Activated CD4-positive, alpha-beta T cell treated with anti-CD3 and anti-CD28 coated beads, Interleukin-2, amount 10 ng/mL, durations not matched to agents 24 days and 14 days (primary cell): ENCODE measurements at places on chromosomes 11 and 22. TPM values are rescaled to one million over a fixed set of nuclear protein-coding genes. Genes with fewer than 3 reads are reported as not detected.

DNA sequence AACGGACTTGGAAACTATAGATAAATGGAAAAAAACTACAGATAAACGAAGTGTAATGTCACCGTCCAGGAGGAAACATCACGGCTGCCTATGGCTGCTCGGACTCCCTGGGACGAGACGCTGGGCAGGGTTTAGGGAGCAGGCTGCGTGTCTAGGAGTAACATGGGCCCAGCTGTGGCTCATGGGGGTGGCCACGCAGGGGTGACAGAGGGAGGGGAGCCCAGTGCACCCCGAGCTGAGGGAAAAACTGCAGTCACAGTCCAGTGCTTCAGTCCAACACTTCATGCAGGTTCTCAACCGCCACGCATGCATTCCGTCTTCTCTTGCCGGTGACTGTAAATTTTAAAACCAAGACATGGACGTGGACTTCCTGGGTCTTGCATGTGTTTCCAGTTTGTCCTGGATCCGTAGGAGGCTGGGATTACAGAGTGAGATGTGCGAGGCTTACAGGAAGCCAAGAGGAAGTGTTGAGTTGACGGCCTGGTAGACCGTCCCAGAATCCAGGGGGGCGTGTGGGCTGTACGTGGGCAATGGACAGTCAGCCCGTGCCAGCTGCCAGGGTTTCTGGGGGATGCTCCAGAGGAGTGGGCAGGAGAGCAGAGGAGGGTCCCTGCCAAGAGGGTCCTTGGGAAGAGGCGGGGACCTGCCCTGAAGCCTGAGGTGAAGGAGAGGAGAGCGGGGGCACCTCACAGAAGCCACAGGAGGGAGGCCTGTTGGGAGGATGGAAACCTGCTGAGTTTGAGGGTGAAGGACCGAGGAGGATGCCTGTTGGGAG lies 691.4 kb downstream of the BRD1 start:
- no peak for DNase-seq

- DNase-seq = no peak
Measured at GRCh38 chr11:64714666-64715065, 8.3 kb downstream of the NRXN2 start.

- no peak for DNase-seq
Measured at GRCh38 chr11:106917973-106918372, 100.3 kb downstream of the GUCY1A2 start.

DNA sequence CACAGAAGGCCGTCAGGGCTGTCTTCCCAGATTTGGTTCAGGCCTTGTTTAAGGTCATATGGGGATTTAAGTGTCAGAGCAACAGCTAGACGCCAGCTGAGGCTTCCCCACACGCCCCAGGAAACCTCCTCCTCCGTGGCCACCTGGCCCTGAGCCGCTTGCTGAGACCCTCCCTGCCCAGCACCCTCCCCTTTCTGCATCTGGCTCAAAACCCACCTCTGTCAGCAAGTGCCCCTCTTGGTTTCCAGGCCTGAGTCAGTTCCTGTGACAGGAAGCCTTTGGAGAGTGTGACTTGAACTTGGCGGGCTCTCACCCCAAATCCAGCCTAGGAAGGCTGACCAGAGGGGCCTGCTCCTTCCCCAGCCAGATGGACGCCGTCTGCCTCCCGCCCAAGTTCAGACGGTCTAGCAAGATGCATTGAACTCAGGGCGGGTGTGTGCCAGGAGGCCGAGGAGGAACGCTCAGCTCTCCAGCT lies 561 bp downstream of the FXYD2 start:
- no peak for DNase-seq

DNA sequence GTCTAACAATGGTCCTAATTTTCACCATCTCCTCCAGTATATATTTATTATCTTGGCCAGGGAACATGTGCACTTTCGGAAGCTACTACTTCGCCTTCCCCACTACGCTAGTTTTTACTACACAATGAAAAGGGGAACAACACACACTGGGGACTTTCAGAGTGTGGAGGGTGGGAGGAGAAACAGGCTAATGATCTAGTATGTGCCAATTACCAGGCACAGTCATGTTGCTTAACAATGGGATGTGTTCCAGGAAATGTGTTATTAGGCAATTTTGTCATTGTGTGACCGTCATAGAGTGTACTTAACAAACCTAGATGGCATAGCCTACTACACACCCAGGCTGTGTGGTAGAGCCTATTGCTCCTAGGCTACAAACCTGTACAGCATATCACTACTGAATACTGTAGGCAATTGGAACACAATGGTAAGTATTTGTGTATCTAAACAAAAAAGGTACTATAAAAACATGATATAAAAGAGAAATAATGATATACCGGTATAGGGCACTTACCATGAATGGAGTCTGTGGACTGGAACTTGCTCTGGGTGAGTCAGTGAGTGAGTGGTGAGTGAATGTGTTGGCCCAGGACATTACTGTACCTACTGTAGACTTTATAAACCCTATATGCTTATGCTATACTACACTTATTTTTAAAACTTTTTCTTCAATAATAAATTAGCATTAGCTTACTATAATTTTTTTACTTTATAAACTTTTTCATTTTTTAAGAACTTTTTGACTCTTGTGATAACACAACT lies 20.1 kb upstream of the CUL5 start:
- DNase-seq = no peak

GRCh38 chr11:61406991-61407728 lies 14.8 kb downstream of the TMEM216 start:
- no peak for DNase-seq

GRCh38 chr11:117202386-117203068 lies 3.4 kb downstream of the TAGLN start:
- no peak for DNase-seq

GRCh38 chr11:121341609-121342008 lies 49.0 kb downstream of the SC5D start:
- DNase-seq = peak; percentile 70

DNA sequence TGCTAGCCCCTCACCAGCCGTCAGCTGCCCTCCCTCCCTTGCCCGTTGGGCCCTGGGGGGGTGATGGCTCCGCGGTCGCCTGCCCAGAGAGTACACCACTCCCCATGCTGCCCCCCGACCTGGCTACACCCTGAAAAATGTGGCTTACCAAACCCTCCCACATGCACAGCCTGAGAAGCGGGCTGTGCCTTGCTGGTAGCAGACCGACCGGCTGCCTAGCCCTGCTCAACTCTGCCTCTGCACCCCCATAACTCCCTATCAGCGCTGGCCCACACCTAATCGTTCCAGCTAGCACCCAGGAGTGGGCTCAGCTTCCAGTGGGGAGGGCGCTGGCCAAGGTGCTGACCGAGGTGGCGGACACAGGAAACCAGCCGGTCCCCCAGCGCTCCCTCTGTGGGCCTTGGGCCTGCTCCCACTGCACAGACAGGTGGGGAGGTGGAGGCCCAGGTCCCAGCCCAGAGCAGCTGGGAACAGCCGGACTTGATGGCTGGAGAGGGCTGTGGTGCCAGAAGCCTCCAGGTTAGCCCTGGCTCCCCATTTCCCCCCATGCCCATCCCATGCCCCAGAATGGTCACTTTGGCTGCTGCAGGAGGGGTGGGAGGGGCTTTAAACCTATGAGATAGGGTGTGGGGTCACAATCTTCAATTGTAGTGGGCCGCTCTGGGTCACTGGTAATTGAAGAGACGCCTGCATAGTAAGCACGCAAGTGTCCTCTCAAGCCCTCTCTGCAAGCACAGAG lies 32.1 kb upstream of the PRODH start:
- peak; percentile 65 for DNase-seq

GRCh38 chr11:134267966-134268365 lies 8.2 kb upstream of the GLB1L3 start:
- no peak for DNase-seq

- DNase-seq = peak; percentile 62
Measured at GRCh38 chr22:42863349-42863961, 6.4 kb upstream of the ARFGAP3 start.

DNA sequence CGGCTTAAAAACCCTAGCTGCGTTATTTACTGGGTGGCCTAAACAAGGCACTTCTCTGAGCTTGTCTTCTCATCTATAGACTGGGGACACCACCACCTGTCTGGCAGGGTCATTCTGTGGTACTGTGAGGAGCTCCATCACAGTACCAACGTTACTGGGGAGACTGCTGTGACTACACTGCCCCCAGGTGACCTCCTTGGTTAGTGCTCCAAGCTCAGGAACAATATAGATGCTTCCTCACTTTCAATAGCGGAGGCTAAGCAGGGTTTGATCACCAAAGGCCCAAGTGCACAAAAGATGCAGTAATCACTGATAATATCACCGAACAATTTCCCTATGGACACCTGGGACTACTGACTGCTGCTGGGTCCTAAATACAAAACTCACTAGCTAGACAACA lies 18.8 kb downstream of the PRPF19 start:
- DNase-seq = peak; percentile 82

DNA sequence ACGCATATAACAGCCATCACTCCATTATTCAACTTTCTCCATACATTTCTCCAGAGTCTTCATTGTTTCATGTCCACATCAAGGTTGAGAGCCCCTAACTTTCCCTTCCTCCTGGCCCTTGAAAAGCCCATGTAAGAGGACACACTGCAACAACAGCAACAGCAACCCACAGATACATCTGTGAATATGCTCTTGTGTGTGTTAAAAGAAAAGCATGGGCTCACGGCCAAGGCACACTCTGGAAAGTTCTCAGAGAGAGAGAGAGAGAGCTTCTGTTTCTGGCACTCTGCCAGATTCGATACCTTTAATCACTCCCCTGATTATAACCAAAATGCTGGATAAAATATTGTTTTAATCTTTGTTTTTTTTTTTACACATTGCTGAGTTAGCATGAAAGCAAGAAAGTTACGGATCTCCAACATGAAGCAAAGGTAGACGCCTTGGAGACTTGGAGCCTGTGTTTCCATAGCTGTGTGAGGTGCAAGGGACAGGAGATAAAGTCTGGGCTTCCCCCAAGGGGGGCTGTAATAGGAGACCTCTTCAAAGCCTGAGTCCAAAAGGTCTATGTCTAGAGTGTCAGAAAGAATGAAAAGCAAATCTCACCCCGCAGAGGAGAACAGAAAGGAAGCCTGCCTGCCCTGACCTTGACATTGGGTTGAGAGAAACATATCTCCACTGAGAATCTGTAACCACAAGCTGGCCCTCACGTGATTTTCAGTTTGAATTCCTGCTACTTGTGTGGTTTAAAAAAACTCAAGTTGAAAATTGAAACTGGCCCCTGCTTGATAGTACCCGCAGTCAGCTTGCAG lies 33.7 kb upstream of the MPPED1 start:
- peak; percentile 61 for DNase-seq

- no peak for DNase-seq
Measured at GRCh38 chr11:45260071-45260470, 26.1 kb downstream of the SYT13 start.

DNA sequence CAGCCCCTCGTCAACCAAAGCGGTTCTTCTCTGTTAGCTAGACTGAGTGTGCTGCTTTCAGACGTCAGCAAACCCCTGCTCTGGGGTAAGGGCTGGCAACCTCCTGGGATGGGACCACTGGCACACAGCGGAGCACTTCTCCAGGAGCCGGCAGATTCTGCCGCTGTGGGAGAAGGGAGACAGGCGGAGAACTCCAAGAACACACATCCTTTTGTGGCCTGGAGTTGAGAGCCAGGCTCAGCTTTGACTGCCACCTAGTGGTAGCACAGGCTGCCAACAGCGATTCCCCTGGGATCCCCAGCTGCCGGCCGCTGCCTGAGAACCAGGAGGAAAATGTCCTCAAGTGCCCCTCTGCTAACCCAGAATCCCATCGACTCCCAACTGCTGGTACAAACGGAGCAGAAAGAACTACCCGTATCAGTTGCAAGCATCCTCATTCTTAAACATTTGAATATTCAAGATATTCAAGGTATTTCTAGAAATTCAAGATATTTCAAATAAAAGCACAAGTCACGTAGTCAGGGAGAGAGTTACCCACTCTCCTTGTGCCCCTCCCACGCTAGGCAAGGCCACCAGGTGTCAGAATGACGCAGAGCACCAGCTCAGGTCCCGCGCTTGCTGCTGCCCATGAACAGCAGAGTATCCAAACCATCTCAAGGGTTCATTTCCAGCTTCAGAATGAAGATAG lies 4.9 kb downstream of the LTO1 start:
- DNase-seq = peak; percentile 88

DNA sequence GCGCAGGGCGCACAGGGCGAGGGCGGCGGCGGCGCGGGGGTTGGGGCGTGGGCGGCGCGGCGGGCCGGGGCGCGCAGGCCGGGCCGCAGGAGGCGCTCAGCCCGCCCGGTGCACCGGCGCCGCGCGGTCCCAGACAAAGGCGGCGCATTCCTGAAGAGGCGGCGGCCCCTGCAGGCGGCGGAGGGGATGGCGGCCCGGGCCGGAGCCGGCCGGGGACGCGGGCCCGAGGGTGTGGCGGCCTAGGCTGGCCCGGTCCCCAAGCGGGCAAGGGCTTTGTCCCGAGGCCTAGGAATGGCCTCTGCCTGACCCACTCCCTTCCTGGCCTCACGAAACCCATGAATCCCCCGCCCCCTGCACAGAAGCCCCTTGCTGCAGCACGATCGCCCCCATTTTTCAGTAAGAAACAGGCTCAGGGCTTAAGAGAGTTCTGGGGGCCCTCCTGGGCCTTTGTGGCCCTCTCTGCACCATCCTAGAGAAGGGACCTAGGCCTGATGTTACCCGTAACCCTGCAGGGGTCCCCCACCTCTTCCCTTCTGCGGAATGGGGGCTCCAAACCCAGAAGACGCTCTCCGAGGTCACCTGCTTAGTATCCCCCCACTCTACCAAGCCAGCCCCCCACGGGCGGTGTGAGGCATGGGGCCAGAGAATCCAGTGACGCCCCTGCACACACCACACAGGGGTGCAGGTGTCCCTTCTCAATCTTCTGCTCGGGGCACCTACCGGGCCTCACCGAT lies at the start of gene RTN4R:
Gene RTN4R (minus strand): TSS at position 40 of the 734 bp plus-strand sequence. CDS start 226 bp downstream, outside the sequence.
- peak; percentile 90 for DNase-seq

- DNase-seq = peak; percentile 72
Measured at GRCh38 chr11:36672815-36673450, 74.9 kb upstream of the RAG2 start.

DNA sequence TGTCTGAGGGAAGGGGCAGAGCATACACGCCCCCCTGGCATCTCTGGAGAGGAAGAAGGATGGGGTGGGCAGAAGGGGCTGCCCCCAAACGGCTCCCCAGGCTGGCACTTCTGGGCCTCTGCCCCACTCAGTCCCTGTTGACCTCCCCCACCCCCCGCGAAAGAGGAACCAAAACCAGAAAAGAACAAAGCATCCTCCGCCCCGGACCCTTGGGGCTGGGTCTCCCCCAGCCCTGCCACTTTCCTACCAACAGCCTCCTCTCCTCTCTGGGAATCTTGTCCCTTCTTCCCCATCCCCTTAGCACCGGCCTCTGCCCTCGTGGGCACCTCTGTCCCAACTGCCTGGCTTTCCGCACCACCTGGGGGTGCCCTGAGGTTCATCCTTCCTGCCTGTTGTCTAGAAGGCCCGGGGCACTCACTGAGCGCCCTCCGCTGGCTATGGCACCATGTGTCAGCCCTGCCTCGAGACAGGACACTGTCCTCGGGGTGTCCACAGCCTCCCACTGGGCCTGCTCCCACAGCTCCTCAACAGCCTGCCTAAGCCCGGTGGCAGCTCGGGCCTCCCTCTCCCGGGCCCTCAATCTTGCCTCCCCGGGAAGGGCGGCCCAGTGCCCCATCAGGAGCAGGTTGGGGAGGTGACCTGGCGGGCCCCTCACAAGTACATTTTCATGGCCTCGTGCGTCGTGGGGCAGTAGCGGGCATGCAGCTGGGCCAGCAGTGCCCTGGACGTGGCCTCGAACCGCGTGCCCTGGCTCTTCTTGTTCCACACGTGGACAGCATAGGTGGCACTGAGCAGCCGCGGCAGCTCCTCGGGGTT lies 28.2 kb downstream of the A4GALT start:
- no peak for DNase-seq

OR4A16 gene
- not detected in 2 replicates for total RNA-seq

WNT7B gene
- total RNA-seq = not detected in 2 replicates

SLC25A18 gene
- total RNA-seq = not detected in 2 replicates

OR52I1 gene
- not detected in 2 replicates for total RNA-seq

ADAMTS8 gene
- not detected in 2 replicates for total RNA-seq

MPEG1 gene
- total RNA-seq = not detected in 2 replicates

TALDO1 gene
- total RNA-seq = 265 and 279 TPM in 2 replicates

CLMP gene
- 0.05 and 0.12 TPM in 2 replicates for total RNA-seq
